ENCODE measurements at places on chromosomes 5 and 9.
A peak's percentile ranks its signal among the peaks of the same experiment; 100 is the strongest.

DNA sequence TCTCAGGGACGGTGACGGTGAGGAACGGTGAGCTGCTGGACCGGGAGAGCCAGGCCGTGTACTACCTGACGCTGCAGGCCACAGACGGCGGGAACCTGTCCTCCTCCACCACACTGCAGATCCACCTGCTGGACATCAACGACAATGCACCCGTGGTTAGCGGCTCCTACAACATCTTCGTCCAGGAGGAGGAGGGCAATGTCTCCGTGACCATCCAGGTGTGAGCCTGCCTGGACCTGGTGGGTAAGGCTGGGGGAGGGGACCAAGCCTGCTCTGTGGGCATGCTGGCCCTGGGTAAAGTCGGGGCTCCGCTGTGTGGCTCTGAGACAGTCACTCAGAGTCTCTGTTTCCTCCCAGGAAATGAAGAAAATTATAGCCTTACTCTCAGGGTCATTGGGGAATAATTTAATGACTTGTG is 29.3 kb downstream of the CDHR2 start:
- peak; percentile 32 for DNase-seq

DNA sequence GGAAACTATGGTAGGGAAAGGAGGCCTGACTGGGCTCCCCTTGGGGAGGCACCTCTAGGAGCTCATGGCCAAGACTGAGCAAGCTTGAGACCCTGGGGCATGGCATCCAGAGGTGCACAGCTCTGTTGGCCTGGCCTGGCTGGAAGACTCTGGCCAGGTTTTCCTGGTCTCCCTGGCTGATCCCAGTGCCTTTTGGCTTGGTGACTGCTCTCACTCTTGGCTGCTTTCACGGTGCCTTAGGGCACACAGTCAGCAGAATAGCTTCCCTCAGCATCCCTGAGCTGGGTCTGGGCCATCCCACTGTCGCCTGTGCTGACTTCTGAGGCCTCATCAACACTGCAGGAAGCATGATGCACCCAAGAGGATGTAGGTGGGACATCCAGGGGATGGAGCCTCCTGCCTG is 13.4 kb upstream of the DELE1 start:
- no peak for DNase-seq

DNA sequence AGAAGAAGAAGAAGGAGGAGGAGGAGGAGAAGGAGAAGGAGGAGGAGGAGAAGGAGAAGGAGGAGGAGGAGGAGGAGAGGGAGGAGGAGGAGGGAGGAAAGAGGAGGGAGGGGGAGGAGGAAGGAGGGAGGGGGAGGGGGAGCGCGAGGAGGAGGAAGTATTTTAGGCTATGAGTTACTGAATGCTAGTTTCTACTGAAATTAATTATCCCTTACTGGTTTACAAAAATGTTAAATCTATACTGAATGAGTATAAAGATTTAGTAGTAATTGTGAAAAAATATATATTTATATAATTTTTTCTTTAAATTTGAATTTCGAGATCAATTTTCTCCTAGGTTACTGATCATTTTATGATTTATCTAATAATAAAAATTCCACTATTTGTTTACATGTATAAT is 1769.0 kb upstream of the NUDT12 start:
- no peak for DNase-seq

GRCh38 chr5:150345716-150346115 is 11.8 kb upstream of the TCOF1 start:
- DNase-seq, result no peak

DNA sequence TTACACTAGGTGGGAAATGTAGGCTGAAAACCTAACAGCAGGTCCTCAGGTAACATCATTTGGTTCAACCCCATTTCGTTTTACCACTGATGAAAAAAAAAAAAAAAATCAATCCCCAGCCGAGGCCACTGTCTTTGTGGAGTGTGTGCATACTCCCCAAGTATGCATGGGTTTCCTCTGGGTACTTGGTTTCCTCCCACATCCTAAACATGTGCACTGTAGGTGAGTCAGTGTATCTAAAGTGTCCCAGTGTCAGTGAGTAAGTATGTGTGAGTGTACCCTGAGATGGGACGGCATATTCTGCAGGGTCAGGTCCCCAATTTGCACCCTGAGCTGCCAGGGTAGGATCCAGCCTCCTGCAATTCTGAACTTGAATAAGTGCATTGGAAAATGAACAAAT is 966.5 kb upstream of the DMAC1 start:
- no peak for DNase-seq

DNA sequence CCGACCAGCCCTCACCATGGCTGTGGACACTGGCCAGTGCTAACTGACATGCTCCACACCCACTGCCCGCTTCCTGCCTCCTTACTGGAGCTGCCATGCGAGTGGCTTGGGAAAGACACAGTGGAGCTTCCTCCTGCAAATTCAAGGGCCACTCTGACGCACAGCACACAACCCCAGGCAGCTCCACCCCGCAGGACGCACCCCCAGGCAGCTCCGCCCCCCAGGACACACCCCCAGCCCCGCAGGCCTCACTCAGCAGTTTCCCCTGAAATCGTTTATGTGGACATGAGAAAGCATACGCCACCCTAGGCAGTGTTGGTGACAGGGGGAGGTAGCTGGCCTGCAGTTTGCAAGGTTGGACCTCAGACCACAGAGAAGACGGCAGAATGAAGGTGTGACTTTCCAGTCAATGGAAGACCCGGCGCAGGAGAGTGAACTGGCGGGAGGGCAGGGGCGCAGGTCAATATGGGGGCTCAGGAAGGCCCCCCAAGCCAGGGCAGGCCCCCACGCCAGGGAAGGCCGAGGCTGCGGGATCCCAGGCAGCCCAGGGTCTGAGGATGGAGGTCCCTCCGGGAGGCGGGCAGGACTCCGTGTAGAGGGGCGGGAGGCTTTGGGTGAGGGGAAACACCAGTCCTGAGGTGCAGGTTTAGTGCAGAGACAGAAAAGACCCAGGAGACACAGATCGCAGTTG is 21.6 kb downstream of the LPCAT1 start:
- no peak for DNase-seq

All from activated gamma-delta T cell treated with Interleukin-2 at 50 U/mL for 16 hours (primary cell).